ENCODE measurements at places on chromosomes 1 and 21. TPM values are rescaled to one million over a fixed set of nuclear protein-coding genes. Genes with fewer than 3 reads are reported as not detected.

CENPS gene
- 29.8 TPM for total RNA-seq

ZNF670 gene
- 3.1 TPM for total RNA-seq

GFI1 gene
- total RNA-seq: 0.26 TPM

LCE1F gene
- total RNA-seq: not detected

ADGRB2 gene
- 5.9 TPM for total RNA-seq

MCOLN3 gene
- total RNA-seq: 3.9 TPM

SEMA4A gene
- total RNA-seq: 0.42 TPM

MAN1C1 gene
- 0.37 TPM for total RNA-seq

ACTL8 gene
- total RNA-seq: 1.7 TPM

GPR157 gene
- total RNA-seq: 5.3 TPM

TMEM125 gene
- not detected for total RNA-seq

SORT1 gene
- 4.2 TPM for total RNA-seq

PLPPR4 gene
- total RNA-seq: not detected

SPSB1 gene
- 27.8 TPM for total RNA-seq

CFAP410 gene
- 6.8 TPM for total RNA-seq

TNNT2 gene
- not detected for total RNA-seq

ETV3L gene
- not detected for total RNA-seq

GBP4 gene
- total RNA-seq: 0.03 TPM

PLA2G4A gene
- 9.4 TPM for total RNA-seq

ANKRD13C gene
- 8.1 TPM for total RNA-seq

SLFNL1 gene
- total RNA-seq: not detected

RIIAD1 gene
- total RNA-seq: not detected

MX2 gene
- not detected for total RNA-seq

FCRL6 gene
- total RNA-seq: not detected

S100A7 gene
- total RNA-seq: not detected

LAMC1 gene
- 126 TPM for total RNA-seq

CD1B gene
- total RNA-seq: not detected

URB1 gene
- 12.1 TPM for total RNA-seq

FCRL5 gene
- not detected for total RNA-seq

RHOU gene
- 4.3 TPM for total RNA-seq

OR10T2 gene
- not detected for total RNA-seq

NUP210L gene
- not detected for total RNA-seq

EPHX1 gene
- 209 TPM for total RNA-seq

SH2D1B gene
- 0.18 TPM for total RNA-seq

TRIM46 gene
- 1.8 TPM for total RNA-seq

BRINP3 gene
- total RNA-seq: not detected

PGLYRP3 gene
- not detected for total RNA-seq

CDA gene
- 35.1 TPM for total RNA-seq

HES2 gene
- total RNA-seq: 2.2 TPM

TBX15 gene
- not detected for total RNA-seq

AQP10 gene
- not detected for total RNA-seq

FOXO6 gene
- 0.49 TPM for total RNA-seq

LCE3E gene
- total RNA-seq: not detected

THEM5 gene
- not detected for total RNA-seq

TBX19 gene
- total RNA-seq: 0.78 TPM

VPS45 gene
- 14.6 TPM for total RNA-seq

LYPD8 gene
- total RNA-seq: 0.45 TPM

ATAD3C gene
- total RNA-seq: not detected

HTR6 gene
- total RNA-seq: 0.18 TPM

SV2A gene
- total RNA-seq: 0.09 TPM

RABGGTB gene
- total RNA-seq: 65.8 TPM

EBNA1BP2 gene
- total RNA-seq: 183 TPM

CNN3 gene
- total RNA-seq: 54.4 TPM

NGF gene
- 2.2 TPM for total RNA-seq

RORC gene
- not detected for total RNA-seq

CLEC20A gene
- total RNA-seq: not detected

KCNJ9 gene
- not detected for total RNA-seq

C4BPA gene
- 0.33 TPM for total RNA-seq
